Esophagus muscularis mucosa (tissue), 4 donors: ENCODE measurements at places on chromosomes 3 and 15. TPM values are rescaled to one million over a fixed set of nuclear protein-coding genes. Genes with fewer than 3 reads are reported as not detected.

GRCh38 chr3:42490243-42490642 lies 12.2 kb upstream of the VIPR1 start:
- DNase-seq, result peak; percentile 82

GRCh38 chr15:89513284-89513683 lies 16.9 kb upstream of the RHCG start:
- no peak for DNase-seq

The HHLA2 gene
- total RNA-seq, result not detected

- no peak for DNase-seq
Observed at GRCh38 chr3:155785662-155786295, 20.3 kb downstream of the C3orf33 start.

DNA sequence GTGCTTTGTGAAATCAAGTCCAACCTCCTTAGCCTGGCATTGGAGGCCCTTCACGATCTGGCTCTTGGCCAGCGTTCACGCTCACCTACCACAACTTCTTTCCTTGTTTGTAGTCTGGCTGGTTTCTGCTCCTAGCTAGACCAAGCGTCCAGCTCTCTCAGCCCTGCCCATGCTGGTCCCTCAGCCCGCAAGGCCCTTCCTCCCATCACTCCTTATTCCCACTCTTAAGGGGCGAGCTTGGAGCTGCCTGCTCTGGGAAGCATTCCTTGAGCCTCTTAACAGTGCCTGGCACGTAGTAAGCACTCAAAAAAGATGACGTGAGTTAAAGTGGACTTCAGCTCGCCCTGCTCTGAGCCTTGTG lies 8.7 kb downstream of the SLC6A6 start:
- DNase-seq, result no peak

GRCh38 chr3:13135811-13136321 lies 62.6 kb upstream of the IQSEC1 start:
- no peak for DNase-seq

DNA sequence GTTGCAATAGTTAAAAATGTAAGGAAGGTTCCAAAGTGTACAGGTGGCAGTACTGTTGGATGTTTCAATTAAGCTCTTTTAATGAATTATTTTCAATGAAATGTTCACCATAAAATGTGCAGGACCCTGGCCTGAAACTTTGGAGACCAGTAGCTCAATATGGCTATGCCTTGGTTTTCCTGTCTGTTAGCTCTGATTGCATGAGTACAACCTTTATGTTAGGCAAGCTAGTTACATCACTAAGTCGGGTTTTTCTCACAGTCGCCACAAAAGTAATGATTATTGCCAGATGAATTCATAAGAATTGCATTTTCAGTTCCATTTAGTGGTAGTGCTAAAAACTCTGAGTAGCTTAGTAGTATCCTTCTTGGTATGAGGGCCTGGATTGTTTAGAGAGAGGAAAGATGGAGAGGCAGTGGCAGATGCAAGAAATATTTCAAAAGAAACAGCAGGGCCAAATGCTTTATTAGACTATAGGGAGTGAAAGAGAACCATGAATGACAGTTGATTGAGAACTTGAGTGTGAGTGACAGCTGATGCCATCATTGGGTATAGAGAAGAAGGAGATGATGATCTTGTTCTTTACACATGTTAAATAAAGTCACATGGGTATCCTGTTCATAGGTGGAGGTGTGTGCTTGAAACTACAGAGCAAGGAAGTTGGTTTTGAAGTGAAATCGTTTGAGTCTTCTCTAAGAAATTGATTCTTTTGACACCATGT lies 109.5 kb downstream of the AKAP13 start:
- DNase-seq, result no peak

GRCh38 chr3:59555593-59556315 lies 505.9 kb upstream of the CFAP20DC start:
- no peak for DNase-seq

DNA sequence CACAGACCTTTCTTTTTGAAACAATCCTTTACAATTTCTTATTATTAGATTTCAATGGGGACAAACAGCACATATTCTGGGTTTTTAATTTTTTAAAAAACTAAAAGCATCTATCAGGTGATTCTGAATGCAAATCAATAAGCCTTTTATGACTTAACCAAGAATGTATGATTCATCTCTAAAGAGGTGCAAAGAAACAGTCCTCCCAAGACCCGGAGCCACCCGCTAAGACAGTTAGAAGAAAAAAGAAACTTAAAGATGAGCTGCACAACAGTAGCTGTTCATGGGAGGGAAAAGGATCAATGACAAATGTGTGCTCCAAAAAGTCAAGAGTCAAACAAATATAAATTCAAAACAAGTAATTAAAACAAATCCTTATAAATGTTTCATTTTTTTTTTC lies 319.5 kb downstream of the THSD4 start:
- DNase-seq, result no peak

GRCh38 chr3:79268422-79268821 lies 499.4 kb downstream of the ROBO1 start:
- no peak for DNase-seq

DNA sequence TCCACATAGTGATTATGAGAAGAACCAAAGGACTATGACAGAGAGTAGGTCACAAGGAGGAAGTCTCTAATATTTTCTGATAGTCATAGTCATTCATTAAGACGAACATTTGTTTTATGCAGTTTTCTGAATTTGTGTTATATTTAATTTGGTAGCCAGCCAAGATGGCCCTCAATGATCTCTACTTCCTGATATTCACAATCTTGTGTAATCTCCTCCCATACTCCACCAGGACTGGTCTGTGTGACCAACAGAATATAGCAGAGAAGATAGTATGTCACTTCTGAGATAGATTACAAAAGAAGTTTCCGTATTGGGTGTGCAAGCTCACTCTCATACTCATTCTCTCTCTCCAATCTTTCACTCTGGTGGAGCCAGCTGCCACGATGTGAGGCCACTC lies 30.8 kb downstream of the HLTF start:
- no peak for DNase-seq

DNA sequence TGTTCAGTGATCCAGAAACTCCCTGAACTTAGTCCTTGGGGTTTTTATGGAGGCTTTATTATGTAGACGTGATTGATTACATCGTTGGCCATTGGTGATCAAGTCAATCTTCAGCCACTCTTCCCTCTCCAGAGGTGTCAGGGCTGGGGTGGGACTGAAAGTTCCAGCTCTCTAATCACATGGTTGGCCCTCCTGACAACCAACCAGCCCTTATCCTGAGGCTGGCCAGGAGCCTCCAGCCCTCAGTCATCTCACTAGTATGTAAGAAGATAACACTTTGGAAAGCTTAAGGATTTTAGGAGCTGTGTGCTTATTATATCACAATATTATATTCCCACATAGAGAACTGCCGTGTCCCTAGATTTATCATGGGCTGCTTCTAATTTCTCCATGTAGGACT lies 142.3 kb downstream of the VPS8 start:
- no peak for DNase-seq

GRCh38 chr15:90059208-90059985 lies 42.9 kb downstream of the IDH2 start:
- DNase-seq, result no peak

- DNase-seq, result no peak
Observed at GRCh38 chr3:45329761-45330305, 58.5 kb upstream of the LARS2 start.

The THRB gene
- total RNA-seq, result 31.6 TPM

DNA sequence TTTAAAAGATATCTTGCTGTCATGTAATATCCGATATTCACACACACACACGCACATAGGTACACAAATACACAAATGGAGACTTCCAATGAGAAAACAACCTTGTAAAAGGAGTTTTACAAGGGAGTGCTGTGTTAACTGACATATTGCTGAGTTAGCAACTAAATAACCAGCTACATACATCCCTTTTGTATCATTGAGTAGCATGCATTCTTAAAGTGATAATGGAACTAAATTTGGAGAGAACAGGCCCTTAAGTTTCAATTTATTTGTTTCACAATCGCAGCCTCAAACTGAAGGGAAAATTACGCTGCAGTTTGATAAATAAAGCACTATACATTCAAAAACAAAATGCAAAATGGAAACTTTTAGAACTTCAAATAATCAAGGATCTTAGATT lies 1046.0 kb upstream of the NR2F2 start:
- no peak for DNase-seq

DNA sequence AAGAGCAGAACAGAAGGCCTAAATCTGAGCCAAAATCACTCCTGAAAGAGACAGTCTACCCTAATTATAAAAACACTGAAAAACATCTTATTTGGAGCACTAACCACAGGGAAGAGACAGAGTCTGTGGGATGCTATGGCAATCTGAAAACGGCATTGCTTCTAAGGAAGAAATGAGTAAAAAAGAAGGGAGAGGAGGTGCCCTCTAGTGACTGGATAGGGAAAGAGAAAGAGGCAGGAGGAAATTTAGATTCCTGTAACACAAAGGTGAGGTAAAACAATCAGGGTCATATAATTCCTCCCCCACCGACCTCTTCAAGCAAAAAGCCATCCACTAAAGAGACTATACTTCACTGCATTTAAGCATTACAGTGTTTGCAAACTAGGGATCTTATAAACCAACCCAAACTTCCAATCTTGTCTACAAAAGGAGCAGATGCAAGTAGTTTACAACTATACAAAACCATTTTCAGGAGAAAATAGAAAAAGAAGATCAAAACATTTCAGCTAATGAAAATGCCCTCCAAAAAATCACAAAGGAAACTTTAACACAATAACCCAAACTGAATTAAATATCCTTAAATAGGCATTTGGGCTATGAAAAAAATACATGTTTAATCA lies 32.6 kb downstream of the HACD2 start:
- DNase-seq, result no peak

DNA sequence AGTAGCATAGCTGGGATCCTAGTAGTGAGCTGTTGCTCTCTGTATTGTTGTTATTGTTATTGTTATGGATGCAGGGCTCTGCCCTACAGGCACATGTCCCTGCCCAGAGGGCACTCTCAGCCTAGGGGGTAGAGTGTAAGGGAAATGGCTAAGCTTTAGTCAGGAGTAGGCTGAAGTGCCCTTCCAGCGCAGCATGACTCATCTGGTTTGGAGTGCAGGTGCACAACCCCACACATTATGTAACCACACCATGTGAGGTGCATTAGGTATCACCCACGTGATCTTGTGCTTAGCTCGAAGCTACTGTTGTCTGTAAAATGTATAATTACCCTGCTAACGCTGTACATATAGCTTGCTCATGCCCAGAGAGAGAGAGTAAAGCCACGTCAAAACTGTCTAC lies 48.3 kb upstream of the TIPARP start:
- DNase-seq, result no peak

- no peak for DNase-seq
Observed at GRCh38 chr15:39888809-39889208, 31.3 kb downstream of the GPR176 start.

DNA sequence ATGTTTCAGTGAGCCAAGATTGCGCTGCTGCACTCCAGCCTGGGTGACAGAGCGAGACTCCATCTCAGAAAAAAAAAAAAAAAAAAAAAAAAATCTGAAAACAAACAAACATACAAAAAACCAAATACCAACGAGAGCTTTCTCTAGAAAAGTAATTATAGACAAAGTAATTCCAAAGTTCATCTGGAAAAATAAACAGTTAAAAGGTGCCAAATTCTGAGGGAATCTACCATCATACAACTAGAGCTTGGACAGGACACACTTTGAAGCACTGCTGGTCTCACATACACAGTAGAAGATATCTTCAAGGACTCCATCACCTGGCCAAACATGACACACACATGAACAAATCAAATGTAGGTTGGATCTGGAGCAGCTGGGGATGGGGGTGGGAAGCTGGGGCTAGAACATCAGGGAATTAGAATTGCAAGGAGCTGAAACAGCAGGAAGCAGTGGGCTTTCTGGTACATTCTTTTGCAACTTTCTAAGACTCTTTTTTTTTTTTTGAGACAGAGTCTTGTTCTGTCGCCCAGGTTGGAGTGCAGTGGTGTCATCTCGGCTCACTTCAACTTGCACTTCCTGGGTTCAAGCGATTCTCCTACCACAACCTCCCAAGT lies 41.1 kb upstream of the CTSH start:
- no peak for DNase-seq

The ZBTB20 gene
- 71.0 TPM for total RNA-seq

- no peak for DNase-seq
Observed at GRCh38 chr15:84816694-84817465, at the start of gene ALPK3. Gene ALPK3, plus strand, starts transcription at chr15:84817356. Its CDS starts 97 bp downstream, at chr15:84817453.

- no peak for DNase-seq
Observed at GRCh38 chr3:36196058-36196457, 184.2 kb upstream of the STAC start.

The ANKRD63 gene
- not detected for total RNA-seq

GRCh38 chr3:141286856-141287255 lies 55.2 kb downstream of the PXYLP1 start:
- no peak for DNase-seq

GRCh38 chr3:189863031-189863430 lies 231.8 kb downstream of the TP63 start:
- DNase-seq, result no peak

DNA sequence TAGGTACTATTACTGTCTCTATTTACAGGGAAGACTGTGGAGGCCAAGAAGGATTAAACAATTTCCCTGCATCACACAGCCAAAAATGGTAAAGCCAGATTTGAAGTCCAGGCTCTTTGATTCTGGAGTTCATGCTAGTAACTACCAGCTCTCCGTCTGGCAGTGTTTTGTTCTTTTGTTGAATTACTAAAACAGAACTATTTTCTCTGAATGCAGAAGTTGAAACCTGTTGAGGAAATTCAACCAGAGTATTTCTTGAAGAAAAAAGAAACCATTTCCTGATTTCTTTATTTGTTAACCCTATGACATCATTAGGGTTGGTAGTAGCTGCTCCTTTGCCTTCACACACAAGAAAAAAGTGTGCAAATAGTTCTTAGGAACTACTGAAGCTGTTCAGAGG lies 34.3 kb downstream of the CRTC3 start:
- DNase-seq, result no peak

DNA sequence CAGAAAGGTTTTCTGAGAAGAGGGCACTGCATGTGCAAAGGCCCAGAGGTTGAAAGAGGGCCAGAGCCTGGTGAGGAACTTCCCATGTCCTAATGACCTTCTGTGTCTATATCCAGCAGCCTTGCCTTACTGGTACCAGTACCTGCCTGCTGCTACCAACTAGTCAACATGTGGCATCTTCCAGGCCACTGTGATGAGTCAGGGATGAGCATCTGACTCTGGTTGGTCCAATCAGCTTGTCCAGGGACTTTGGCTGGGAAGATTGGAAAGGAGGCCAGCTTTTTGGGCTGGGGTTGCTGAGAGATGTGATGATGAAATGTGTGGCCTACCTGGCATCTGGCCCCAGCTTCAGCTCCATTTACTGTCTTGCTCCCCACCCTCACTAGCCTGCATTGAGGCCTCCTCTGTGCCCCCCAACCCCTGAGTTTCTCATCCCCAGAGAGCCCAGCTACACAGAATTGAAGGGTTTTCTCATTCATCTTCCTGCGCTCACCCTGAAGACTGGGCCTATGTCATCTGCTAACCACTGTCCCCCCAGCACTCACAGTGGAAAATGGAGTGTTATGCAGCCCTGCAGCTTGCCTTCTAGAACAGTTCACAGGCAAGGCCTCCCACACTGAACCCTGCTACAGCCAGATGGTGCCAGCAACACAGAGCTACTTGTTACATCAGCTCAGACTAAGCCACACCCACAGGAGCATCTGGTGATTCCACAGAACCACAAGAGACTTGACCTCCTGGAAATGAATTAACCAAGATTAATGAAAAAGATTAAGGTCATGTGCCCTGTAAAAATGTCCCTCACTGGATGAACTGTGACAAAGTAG lies 1.3 kb upstream of the TWF2 start:
- no peak for DNase-seq
